SIG-M5 (cell line): ENCODE measurements at places on chromosomes 11 and 22.

GRCh38 chr22:42945736-42946135 is 69.2 kb downstream of the PACSIN2 start:
- DNase-seq: no peak

- no peak for DNase-seq
Measured at GRCh38 chr22:25007444-25008106, 55.1 kb downstream of the KIAA1671 start.

DNA sequence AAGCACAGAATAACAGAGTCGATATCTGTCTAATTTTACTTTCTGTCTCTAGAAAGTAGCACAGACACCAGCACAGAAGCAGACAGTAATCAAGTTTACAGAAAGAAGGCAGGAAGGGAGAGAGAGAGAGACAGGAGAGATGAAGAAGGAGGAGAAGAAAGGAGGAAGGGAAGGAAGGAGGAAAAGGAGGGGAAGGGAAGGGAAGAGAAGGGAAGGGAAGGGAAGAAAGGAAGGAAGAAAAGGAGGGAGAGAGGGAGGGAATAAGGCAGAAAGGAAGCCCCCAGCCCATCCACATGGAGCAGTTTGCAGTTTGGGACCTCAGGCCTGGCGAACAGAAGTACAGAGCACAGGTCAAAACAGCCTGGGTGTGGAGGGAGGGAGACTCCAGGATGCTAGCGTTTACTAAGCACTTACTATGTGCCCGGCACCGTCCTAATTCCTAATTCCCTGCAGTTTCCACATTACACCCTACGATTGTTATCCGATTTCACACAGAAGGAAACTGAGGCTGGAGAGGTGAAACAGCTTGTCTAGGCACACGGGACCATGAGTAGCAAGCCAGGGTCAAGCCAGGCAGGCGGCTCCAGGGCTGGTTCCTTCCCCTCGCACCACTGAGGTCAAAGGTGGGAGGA is 46.0 kb upstream of the WNT7B start:
- no peak for DNase-seq

GRCh38 chr11:70667767-70668166 is 269.4 kb downstream of the CTTN start:
- no peak for DNase-seq

- no peak for DNase-seq
Measured at GRCh38 chr11:114257621-114258558, 38.3 kb upstream of the NNMT start.

DNA sequence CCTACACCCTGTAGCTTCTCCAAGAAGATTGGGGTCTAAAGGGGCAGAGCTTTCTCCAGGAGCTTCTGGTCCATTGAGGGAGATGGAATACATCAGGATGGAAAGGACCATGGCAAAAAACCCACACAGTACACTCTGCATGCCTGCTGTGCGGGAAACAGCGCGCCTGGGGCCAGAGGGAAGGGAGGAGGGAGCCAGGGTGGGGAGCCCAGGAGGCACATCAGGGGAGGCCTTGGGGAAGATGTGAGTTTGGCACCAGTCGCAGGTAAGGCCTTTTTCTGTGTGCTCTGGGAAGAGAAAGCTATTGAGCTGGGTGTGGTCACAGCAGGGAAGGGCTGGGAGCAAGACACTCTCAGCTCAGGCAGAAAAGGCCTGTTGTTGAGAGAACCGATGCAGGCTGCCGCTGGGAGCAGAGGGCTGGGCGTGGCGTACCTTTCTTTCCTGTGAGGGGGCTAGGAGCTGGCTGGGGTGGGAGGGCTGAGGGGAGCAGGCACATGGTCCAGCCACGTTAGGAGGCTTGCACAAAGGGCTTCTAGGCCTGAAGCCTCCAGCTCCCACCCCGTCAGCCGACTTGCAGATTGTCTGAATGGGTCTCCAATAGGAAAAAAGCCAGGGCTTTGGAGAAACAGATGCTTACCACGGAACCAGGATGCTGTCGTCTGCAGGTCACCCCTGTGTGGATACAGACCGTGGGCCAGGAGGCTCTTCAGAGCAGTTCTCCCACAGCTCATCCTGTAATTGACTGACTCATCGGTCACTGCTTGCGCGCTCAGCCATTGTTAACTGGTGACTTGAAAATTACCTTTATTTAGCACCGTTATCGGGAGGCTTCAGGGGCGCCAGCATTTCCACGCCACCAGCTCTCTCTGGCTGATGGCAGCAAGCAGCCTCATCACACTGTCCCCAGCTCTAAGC is 237.3 kb downstream of the ST3GAL4 start:
- DNase-seq: no peak

DNA sequence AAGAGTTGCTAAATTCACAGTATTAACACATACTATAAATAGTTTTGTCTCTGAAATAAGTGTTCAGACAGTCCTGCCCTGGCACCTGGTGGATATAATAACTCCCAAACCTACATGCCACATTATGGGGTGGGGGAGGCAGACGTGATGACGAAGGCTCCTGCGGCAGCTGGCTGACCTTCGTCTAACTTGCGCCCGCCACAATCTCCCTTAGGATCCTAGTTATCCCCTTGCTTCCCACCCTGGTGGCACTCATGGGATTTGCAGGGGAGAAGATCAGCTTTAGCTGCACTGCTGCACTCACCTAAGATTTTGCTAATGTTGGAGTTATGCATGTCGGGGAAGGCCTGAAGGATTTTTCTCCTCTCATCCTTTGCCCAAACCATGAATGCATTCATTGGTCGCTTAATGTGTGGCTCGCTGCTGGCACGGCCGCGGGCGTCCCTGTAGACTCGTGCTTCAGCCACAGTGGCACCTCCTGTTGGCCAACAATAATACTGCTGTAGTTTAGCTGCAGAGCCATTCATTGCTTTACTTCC is 367.6 kb downstream of the SOX6 start:
- DNase-seq: no peak

- no peak for DNase-seq
Measured at GRCh38 chr11:125148743-125149142, 15.8 kb upstream of the PKNOX2 start.

GRCh38 chr11:68904248-68904847 is 657 bp downstream of the IGHMBP2 start:
- DNase-seq: no peak

GRCh38 chr22:29212743-29213142 is 7.0 kb downstream of the EMID1 start:
- DNase-seq: no peak

DNA sequence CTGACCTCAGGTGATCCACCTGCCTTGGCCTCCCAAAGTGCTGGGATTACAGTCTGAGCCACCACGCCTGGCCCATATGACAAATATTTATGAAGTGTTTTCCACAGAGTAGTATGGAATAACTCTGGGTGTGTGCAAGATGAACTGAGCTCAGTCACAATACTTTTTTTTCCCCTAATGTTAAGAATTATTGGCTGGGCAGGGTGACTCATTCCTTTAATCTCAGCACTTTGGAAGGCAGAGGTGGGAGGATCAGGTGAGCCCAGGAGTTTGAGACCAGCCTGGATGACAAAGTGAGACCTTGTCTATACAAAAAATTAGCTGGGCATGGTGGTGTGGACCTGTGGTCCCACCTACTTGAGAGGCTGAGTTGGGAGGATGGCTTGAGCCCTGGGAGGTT is 6.4 kb downstream of the PTPRJ start:
- DNase-seq: no peak

DNA sequence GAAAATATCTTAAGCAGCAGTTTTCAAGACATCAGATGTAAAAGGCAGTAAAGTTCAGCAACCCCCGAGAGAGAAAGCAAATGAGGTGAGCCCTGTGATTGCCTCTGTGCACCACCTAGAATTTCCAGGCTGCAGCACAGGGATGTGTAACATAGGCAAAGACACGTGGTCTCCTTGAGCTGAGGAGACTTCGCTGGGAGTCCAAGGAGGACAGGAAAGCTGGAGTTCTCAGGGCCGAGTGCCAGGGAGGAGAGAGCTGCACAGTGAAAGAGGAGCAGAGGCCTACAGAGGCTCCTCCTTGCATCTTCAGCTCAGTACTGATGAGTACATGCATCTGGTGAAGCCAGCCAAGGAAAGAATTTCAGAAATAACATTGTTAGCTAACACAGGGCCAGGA is 17.6 kb upstream of the TOLLIP start:
- no peak for DNase-seq

- DNase-seq: no peak
Measured at GRCh38 chr11:35838071-35838470, 105.8 kb upstream of the LDLRAD3 start.

DNA sequence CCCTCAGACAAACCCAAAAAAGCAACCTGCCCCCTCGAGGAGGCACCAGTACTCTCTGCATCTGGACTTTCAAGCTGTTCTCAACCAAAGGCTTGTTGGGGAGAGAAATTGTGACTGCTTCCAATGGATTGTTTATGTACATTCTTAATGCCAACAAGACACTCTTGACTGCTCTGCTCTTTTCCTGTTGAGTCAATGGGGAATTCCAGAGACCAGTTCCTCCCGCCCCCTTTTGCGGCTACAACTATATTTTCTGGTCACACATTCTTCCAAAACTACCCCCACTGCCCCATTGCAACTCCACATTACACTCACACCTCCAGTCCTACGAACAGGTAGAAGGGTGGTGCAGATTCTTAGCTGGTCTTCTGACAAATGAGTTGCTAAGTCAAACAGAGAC is 187.0 kb downstream of the DSCAML1 start:
- DNase-seq: no peak

GRCh38 chr22:17397756-17398547 is 28.7 kb downstream of the CECR2 start:
- DNase-seq: no peak

DNA sequence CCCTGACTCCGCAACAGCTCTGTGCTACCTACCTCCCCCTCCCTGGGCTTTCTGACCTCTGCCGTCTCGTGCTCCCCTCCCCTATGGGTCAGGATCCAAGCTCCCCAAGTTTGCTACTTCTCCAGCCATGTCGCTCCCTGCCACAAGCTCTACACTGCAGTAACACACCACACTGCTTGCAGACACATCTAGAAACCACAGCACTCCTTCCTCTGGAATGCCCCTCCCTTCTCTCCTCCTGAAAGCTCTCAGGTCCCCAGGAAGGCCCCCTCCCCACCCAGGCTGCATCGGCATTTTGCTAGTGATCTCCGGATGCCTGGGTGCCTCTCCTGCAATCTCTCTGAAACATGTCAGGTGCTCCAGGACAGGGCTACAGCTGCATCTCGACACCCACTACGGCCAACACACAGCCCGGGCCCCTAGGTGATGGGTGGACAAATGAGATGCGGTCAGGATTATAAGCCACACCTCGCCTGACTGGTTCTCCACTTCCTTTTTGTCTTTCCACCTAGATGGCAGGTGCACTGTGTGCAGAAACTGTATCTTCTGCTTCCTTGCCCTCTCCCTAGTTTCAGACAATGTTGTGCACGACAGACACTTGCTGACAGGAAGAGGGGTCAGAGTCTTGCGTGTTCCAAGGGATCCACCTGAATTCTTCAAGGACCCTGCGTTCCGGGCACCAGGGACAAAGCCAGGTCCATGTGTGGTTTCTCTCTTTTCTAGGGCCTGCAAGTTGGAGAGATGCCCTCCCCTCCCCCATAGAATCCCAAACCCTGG is 22.9 kb downstream of the RPUSD4 start:
- no peak for DNase-seq

DNA sequence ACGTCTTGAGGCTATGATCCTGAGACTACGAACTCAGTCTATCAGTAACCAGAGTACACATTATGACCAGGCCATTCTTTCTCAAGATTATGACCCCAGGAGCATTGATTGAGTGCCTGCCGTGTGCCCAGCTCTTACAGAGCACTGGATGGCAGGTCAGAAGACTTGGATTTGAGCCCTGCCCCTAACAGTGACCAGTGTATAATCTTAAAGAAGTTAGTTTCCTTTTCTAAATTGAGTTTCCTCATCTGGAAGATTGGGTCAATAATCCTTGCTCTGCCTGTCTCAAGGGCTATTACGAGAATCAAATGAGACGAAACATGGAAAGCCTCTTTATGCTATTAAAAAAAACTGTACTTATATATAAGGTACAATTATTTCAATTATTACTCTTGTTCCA is 38.2 kb downstream of the SLCO2B1 start:
- DNase-seq: no peak

- no peak for DNase-seq
Measured at GRCh38 chr11:97506076-97506759, 1116.4 kb downstream of the JRKL start.

DNA sequence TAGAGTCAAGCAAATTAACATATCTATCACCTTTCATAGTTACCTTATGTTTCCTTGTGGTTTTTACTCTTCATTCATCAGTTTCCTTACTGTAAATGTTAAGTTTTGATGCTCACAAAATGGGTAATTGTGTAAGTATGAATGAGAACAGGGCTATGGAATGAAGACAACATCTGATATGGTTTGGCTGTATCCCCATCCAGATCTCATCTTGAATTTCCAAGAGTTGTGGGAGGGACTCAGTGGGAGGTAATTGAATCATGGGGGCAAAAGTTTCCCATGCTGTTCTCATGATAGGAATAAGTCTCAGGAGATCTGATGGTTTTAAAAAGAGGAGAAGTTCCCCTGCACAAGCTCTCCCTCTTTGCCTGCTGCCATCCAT is 107.6 kb downstream of the CCDC34 start:
- no peak for DNase-seq

DNA sequence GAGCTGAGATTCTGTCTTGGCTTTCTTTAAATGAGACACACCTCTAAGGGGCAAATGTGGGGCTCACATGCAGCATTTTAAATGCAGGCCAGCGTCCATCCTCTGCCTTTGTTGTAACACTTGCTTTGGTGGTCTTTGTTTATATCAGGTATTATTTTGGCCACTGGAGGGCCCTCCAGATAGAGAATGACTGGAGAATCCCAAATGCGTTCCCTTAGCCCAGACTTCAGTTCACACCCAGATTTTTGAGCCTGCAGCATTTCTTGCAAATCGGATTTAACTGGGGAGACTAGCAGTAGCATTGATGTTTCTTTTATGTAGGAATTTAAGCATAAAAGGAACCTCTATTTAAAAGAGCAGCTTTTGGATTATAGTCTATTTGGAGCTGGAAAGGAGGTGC is 200.2 kb upstream of the SORL1-AS1 start:
- no peak for DNase-seq

- DNase-seq: no peak
Measured at GRCh38 chr11:24872651-24873311, 375.9 kb downstream of the LUZP2 start.

GRCh38 chr11:22681281-22681812 is 14.9 kb downstream of the GAS2 start:
- DNase-seq: no peak
